ENCODE measurements at places on chromosomes 7 and 10.

DNA sequence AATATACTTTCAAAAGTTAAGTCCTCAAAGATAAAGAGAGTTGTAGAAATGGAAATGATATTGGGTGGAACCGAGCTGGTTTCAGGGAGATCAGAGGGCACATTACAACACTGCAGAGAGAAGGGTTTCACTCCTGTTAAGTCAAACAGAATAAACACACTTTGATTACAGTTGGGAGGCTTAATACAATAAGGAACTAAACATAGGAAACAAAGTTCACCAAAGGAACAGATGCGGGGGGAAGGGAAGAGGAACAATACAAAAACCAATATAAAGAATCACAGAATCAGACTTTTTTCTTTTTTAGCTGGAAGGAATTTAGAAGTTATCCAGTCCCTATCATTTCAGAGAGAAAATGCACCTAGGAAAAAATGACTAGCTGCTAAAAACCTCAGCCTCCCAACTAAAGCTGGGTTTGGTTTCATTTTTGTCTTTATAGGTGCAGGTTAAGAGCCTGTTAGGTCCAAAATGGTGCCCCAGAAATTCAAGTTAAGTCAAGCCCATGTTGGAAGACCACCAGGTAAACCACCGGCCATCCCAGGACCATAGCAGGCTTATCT is 81.9 kb downstream of the DNMBP start:
- no peak for DNase-seq

DNA sequence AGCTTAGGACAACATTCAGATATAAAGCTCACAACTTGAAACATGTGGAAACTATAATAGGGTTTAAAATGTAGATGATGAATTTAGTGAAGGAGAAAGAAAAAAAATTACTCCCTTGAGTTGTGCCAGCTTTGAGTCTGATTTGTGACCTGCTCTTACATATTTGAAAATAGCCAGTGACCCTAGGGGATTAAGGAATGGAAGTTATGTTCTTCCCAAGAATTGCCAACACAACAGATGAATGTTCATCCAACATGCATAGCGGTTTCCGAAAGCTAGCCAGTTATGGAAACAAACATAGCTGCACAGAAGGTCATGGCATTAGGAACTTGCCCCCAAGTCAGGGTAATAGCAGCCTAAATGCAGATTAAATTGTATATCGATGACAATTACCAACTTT is 10.8 kb downstream of the TMEM196 start:
- DNase-seq: no peak

DNA sequence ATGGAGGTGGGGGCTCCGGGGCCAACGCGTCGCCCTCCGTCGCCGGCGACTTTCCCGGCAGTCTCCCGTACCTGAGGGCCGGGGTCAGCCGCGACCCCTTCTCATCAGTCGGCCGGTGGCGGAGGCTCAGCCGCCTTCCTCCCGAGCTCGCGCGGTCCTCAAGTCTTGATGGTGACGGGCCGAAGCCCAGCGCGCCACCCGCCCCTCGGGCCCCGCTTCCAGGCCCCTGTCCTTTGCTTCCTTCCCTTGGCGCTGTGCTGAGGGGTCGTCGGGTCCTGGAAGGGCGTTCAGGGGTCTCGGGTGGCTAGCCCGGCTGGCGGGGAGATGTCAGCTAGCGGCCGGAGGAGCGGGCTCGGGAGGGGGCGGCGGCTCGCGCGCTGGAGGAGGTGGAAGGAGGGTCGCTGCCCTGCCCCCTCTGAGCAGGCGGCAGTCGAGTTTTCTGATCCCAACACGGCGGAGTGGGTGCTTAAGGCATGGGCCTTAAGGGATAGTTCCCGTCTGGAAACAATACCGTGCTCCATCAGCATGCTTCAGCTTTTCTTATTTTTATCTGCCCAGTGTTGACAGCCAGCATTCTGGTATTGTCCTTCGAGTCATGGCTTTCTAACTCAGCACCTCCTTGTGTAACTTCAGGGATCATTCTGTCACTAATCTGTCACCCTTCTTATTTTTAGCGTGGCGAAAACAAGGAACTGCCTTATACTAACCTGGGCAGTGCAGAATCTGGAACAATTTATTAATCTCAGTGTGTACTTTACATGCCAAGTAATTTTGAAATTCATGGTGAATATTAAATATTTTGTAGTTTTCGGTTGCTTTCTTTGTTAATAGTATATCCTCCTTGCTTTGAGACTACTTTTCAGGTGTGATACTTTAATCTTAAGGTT is 748 bp downstream of the PHTF2 start:
- DNase-seq: no peak

- DNase-seq: no peak
Measured at GRCh38 chr7:110347081-110347480, 743.8 kb upstream of the LRRN3 start.

- DNase-seq: no peak
Measured at GRCh38 chr7:45189151-45189970, 31.8 kb downstream of the RAMP3 start.

GRCh38 chr10:32943395-32943794 is 14.6 kb downstream of the ITGB1 start:
- DNase-seq: no peak

- DNase-seq: no peak
Measured at GRCh38 chr7:15829691-15830090, 143.2 kb upstream of the MEOX2 start.

GRCh38 chr7:35729061-35729783 is 34.3 kb upstream of the HERPUD2 start:
- DNase-seq: no peak

GRCh38 chr10:61830846-61831273 is 70.6 kb upstream of the ARID5B start:
- DNase-seq: no peak

GRCh38 chr7:22697876-22698606 is 29.0 kb upstream of the IL6 start:
- DNase-seq: no peak

DNA sequence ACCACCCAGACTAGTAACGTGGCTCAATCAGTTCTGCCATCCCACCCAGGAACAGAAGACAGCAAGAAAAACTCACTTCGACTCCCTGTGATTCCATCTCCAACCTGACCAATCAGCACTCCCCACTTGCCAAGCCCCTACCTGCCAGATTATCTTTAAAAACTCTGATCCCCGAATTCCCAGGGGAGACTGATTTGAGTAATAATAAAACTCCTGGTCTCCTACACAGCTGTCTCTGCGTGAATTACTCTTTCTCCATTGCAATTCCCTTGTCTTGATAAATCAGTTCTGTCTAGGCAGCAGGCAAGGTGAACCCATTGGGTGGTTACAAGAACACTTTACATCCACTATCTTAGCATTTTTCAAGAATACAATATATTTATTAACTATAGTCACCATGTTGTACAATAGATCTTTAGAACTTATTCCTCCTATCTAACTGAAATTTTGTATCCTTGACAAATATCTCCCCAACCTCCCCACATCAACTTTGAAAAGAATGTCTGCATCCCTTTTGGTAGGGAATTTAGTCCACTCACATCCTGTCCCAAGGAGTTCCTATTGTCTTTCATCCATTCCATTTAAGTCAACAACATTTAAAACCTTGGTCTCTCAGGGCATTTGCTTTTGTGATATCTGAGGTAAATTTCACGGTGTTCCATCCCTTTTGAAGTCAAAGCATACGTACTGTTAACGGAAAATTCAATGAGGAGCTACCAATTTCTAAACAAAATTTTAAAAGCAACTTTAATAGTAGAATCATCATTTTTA is 163.7 kb downstream of the MACC1 start:
- DNase-seq: no peak

GRCh38 chr10:5564537-5565204 is 39.9 kb downstream of the CALML3 start:
- no peak for DNase-seq

GRCh38 chr10:62582804-62583208 is 208.6 kb downstream of the ZNF365 start:
- DNase-seq: no peak

DNA sequence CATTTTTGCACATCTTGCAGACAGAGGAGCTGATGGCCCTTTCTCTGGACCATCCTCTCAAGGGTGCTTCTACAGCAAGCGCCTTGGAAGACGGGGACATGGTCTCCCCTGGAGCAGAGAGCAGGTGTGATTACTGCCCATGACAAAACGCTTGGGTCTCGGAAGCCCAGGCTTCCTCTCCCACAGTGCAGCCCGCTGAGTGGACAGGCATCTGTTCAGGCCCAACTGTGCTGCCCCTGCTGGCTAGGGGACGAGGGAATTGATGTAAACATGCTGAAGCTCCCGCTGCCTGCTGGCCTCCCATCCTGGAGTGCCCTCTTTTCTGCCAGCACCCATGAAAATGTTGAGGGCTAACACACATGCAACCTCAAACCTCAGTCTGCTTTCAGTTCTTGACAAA is 14.3 kb downstream of the IL15RA start:
- DNase-seq: no peak

GRCh38 chr10:58930500-58930899 is 245.9 kb upstream of the PHYHIPL start:
- DNase-seq: no peak

- no peak for DNase-seq
Measured at GRCh38 chr10:63525021-63525420, 3.8 kb downstream of the REEP3 start.

GRCh38 chr10:67622511-67622910 is 73.5 kb downstream of the CTNNA3 start:
- DNase-seq: no peak

GRCh38 chr7:7157177-7157886 is 25.0 kb upstream of the C1GALT1 start:
- no peak for DNase-seq

GRCh38 chr10:117492504-117492903 is 50.0 kb upstream of the EMX2 start:
- DNase-seq: no peak

GRCh38 chr7:50858528-50859245 is 76.0 kb upstream of the GRB10 start:
- DNase-seq: no peak

DNA sequence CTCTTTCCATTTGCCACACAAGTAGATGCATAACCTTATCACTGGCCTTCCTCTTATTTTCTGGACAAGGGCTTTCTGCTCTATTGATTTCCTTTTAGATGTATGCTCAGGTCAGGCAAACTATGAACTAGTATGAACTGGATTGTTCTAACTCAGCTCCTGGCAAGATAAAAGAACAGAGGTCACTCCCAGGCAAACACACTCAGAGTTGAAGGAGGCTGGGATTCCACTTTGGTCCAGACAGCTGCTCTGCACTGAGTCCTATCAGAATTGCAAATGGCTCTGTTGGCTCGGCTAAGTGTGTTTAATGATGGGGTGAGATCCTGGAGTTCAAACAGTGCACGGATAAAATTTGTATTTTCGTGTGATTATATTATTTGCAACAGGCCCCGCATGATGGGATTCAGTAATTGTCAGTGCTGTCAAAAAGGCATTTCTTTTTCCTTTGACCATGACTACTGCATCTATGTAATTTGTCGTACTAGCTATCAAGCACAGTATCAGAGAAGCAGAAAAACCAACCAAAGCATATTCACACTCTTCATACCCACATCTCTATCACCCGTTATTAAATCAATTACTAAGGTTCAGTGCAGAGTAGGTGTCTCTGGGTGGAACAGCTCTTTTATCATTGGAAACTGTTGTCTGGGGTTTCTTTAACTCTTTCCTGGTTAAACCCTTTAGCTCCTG is 288.1 kb upstream of the PRKCQ start:
- DNase-seq: no peak

DNA sequence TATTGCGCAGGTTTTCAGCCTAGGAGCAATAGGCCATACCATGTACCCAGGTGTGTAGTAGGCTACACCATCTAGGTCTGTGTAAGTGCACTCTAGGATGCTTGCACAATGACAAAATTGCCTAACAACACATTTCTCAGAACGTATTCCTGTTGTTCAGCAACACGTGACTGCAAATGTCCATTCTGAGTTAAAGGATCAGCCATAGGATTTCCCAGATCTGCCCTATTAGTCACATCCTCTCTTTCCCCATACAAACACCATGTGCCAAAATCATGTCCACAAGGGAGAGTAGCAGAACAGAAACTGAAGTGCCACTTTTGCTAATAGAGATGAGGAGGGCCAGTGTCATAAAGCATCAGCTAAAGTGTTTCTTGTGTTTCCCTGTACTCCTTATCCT is 42.6 kb upstream of the AMPH start:
- no peak for DNase-seq

GRCh38 chr10:69996611-69997010 is 56.0 kb upstream of the MACROH2A2 start:
- DNase-seq: no peak

DNA sequence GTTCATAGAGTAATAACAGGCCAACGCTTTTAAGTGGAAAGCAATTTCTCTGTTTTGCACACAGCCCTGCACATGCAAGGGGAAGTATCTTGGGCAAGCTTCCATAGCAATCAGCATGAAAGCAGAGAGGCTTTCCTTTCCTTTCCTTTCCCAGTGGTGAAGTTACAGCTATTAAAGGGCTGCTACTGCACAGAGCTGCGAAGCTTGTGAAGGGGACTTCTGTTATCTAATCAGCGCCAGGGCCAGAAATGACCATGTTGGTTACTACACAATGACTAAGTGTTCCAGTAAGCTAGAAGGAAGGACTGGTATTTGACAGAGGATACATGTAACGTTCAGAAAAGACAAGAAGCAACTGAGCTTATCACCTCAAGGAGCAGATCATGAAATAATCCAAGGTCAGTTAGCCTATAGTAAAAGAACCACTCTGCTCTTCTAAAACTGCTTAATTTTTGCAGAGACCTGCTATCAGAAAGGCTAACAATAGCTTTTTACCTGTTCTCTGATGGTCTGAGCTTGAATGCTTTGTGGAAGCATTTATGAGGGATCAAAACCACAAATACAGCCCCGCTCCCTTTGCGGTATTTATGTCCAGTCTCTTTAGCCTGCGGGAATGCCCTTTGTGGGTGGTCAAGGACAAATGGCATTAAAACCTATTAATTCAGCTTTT is 45.9 kb downstream of the SGMS1 start:
- peak; percentile 17 for DNase-seq

GRCh38 chr7:126222782-126223181 is 1030.0 kb downstream of the GRM8 start:
- DNase-seq: no peak

DNA sequence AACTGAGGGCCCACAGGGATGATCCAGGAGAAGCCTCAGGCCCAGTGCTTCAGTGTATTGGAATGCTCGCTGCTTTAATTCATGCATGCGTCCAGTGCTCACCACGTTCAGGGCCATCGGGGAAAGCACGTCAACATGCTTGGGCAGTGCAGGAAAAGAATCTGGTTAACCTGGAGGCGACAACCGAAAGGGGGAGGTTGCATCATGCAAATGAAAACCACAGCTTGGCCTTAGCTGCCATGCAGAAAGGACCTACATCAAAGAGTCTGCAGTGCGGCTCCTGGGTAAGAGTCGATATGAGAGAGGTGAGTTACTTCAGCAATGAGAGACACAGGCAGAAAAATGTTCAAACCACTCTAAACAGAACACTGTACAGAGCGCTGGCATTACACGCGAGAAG is 440.1 kb downstream of the KCNMA1 start:
- DNase-seq: no peak
